ENCODE measurements at places on chromosomes 1 and 21.

DNA sequence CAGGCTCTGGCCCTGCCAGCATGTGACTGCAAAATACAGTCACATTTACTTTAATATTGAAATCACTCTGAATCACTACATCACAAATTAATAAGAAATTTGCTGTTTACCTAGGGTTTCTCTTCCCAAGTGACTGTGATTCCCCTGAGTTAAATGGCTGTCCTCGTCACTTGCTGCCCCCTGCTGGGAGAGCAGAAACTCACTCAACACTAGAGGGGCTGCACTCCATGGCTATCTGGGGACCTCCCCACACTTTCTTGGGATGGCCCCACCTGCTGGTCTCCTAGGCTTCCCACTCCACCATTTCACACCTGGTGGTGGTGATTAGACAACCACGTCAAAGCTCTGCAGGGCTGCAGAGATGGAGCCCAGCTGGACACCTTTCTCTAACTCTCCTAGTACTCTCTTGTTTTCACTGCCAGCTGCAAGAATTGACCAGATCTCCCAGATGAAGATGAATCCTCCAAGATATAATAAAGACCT, 63.4 kb downstream of the CD2 start:
- no peak for DNase-seq

DNA sequence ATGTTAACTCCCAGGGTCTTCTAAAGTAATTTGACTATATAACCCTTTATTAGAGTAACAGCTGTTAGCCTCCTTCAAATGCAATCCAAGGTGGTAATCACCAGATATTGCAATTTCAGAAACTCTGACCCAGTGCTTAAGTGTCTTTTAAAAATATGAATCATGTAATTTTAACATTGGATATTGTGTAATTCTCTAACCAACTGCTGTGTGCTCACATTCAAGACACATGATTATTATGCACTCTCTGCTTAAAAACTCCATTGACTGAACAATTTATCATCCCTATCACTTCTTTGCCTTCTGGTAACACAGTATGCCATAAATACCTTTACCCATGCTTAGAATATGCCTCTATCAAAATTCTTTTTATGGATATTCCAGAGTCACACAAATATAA, 537.4 kb upstream of the RGS18 start:
- DNase-seq, result no peak

- DNase-seq, result no peak
Measured at GRCh38 chr1:203428981-203429599, 46.5 kb upstream of the PRELP start.

DNA sequence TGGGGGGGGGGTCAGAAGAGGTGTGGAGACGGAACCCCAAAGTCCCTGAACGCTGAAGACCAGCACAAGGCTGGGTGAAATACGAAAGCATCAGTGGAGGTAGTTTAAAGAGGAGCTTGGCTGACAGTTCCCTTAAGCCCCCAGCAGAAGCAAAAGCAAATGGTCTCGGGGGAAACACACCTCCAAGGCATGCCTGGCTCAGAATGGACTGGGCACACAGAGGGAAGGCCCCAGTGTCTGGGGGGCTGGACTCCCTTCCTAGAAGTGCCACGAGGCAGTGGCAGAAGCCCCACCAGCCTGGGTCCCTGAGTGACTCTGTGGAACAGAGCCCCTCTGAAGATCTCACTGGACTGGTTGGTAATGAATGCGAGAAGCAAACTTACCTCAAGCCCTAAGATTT, 43.9 kb downstream of the UBE2G2 start:
- no peak for DNase-seq

DNA sequence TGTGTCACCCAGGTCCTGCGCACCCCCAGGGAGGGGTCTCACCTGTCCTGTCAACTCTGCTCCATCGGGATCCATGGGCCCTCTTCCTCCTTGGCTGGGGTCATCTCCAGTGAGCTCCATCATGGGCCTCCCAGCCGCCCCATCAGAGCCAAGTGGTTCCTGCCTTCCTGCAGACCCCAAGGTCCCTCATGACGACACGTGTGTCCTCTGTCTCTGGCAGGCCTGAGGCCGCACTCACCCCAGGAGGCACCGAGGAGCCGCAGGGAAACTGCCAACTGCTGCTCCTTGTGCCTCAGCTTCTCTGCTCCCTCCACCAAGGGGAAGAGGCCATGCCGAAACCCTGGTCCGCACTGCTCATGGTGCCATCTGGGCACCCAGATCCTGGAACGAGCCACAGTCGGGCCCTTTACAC, 46.8 kb downstream of the COL18A1 start:
- DNase-seq, result no peak

- DNase-seq, result no peak
Measured at GRCh38 chr1:25197982-25198662, 34.2 kb downstream of the SYF2 start.

GRCh38 chr1:235297579-235297978, 30.4 kb downstream of the ARID4B start:
- DNase-seq, result no peak

DNA sequence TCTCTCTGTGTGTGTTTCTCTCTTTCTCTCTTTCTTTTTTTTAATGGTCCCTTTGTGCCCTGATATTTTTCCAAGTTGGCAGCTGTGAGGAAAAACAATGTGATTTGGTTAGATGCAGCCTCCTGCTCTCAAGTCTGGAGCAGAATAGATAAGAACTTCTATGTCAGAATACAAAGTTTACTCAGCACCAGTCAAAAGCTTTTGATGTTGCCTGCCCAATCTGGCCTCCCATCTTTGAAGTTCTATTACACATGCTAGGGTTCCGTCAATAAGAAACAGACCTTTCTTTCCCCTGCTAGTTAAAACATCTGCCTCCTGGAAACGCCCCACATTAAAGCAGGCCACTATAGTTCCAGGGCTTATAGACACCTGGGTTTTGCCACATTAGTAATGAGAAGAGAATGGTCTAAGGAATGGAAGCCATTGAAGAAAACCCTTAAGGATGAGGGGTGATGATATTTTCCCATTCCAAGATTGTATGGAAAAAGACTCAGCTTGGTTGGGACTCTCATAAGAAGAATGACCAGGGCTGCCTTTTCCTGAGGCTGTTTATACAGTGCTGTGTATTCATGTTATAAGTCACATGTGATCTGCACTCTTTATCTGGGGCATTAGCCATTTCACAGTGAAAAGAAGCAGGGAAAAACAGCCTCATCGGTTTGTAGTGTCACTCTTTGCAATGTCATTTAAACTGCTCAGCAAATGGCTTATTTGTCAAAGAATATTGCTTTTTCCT, 414.7 kb upstream of the PROX1 start:
- no peak for DNase-seq

- no peak for DNase-seq
Measured at GRCh38 chr1:155188268-155188667, 14.6 kb downstream of the TRIM46 start.

DNA sequence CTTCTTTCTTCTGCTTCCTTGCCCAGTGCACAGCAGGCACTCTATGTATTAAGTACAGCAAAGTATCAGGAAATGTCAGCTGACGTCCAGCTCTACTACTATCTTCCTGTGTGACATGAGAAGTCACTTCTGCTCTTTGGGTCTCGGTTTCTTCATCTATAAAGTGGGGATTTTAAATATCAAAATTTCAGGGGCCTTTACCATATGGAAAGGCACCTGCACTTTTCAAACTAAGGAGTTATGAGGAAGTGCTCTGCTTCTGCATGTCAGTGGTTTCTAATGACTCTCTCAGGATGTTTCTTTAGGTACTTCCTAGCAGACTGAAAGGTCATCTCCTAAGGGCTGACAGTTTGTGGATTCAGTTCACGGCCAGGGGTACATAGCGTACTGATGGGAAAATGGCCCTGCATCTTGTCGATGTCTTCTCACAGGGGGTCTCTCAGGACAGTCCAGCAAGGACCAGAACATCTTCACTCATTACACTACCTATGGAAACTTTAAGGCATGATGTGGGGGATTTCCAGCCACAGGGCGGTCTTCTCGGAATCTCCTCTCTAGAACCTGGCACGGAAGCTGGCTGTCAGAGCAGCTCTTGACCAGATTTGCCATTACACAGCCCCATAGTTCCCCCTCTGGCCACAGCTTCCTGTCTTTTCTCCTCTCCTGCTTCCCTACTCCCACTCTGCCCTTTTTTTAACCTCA, 42.0 kb upstream of the MTF1 start:
- no peak for DNase-seq

DNA sequence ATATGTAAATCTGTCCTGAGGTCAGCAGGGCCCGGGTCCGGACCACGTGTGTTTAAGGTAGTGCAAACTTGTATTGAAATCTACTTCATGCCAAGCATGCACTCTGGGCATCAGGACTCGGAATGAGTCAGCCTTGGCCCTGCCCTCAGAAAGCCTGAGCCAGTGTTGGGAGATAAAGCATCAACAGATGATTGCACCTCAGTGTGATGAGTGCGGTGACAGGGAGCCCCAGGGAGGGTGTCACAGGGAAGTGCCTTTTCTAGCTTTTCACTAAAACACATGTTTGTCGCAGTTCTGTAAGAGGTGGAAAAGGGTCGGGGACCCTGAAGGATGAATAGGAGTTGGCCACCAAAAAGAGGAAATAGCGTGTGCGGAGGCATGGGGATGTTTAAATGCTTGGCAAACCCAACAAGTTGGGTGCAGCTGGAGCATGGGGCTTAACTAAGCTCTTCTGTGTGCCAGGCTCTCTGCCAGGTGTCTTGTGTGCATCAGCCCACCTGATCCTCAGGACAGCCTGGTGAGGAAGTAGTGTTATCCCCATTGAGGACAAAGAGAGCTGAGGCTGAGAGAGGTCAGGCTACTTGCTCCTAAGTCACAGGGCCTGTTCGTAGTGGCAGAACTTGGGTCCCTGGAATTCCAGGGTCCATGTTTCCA, 48.2 kb upstream of the EPB41 start:
- DNase-seq, result no peak

GRCh38 chr1:65393347-65393746, 27.1 kb upstream of the LEPR start:
- DNase-seq, result no peak

- no peak for DNase-seq
Measured at GRCh38 chr1:107247679-107248078, 106.8 kb downstream of the NTNG1 start.

DNA sequence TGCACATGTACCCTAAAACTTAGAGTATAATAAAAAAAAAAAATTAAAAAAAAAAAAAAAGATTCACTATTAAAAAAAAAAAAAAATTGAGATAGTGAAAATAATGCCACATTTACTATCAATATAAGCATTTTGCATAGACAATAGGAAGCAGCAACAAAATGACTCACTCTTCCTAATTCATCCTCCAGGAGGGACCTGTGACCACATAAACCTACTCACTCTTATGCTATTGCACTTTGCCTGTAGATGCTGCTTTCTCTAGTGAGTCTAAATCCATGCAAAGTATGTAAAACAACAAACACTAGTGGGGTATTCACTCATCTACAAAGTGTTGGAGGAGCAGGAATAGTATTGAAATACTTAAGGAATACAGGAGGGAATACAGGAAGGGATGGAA, 2.9 kb downstream of the OR10J5 start:
- DNase-seq, result no peak

GRCh38 chr1:101251504-101251903, 14.7 kb downstream of the S1PR1 start:
- DNase-seq, result no peak

DNA sequence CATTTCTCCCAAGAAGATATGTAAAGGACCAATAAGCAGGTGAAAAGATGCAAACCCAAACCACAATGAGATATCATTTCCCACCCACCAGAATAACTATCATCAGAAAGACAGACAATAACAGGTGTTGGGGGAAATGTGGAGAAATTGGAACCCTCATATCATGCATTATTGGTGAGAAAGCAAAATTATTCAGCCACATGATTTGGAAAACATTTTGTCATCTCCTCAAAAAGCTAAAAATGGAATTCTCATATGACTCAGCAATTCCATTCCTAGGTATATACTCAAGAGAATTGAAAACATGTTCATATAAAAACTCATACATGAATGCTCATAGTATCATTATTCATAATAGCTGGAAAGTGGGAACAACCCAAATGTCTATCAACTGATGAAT, 25.1 kb upstream of the RNF186 start:
- DNase-seq, result no peak

- DNase-seq, result no peak
Measured at GRCh38 chr1:164716992-164717703, 158.2 kb downstream of the PBX1 start.

DNA sequence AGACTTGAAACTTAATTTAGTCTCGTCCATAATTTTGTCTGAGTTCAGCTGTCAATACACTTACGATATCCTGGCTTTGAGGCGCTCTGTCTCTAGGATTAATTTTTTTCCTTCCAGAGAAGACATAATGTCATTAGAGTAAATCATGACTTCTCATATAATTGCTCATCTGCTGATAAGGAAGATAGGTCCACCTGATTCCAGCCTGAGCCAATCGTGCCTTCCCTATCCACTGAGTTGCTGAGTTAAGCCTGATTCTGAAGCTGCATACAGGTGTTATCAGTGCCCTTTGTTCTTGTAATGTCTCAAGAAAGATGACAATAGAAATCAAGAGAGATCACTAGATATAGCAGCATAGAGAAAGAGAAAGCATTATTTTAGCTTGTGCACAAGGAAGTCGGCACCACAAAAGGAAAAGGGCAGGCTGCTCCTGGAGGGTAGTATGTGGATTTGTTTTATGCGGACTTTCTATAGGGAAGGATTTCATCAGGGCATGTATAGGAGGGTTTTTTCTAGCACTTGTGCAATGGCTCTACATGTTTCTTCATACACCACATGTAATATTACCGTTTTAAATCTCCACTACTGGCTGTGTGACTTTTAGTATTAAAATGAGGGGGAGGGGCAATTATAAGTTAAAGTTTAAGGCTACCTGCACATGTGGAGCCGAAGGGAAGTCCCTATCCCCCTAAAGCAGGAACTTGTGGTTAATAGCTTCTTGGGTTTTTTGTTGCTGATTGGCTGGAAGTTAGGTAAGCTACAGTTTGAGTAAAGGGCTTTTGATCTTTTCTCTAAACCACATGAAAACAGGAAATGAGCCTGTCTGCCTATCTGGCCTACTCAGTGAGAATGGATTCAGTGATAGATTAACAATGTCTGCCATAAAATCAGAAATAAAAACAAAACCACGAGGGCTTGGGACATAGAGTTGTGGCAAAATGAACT, 133.4 kb downstream of the PLPPR5 start:
- DNase-seq, result no peak

- DNase-seq, result no peak
Measured at GRCh38 chr1:202376247-202376646, 27.7 kb downstream of the PPP1R12B start.

DNA sequence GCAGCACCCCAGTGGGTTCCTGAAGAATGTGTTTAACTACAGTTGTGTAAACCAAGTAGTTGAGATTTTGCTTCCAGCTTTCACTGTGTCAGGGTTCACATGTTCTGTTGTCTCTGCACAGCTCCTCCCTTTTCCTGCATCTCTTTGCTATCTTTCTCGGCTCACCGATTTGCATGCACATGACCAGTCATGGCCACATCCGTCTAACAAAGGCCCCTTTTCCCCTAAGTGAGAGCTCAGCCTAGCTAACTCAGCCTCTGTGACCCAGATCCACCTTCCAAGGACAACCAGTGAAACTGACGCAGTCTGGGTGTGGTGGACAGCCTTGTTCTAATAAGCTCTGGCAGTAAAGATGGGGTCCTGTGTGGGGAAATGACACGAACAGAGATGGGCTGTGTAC, 101.1 kb downstream of the ZP4 start:
- DNase-seq, result no peak
